Activated naive CD4-positive, alpha-beta T cell treated with anti-CD3 and anti-CD28 coated beads, Interleukin-2, amount 50 U/mL, for 72 hours (primary cell): ENCODE measurements at places on chromosomes 1 and 21.

- DNase-seq, result no peak
Observed at GRCh38 chr21:27026501-27026900, 59.6 kb upstream of the ADAMTS5 start.

GRCh38 chr1:1161683-1162079 lies 12.0 kb upstream of the TTLL10 start:
- no peak for DNase-seq

DNA sequence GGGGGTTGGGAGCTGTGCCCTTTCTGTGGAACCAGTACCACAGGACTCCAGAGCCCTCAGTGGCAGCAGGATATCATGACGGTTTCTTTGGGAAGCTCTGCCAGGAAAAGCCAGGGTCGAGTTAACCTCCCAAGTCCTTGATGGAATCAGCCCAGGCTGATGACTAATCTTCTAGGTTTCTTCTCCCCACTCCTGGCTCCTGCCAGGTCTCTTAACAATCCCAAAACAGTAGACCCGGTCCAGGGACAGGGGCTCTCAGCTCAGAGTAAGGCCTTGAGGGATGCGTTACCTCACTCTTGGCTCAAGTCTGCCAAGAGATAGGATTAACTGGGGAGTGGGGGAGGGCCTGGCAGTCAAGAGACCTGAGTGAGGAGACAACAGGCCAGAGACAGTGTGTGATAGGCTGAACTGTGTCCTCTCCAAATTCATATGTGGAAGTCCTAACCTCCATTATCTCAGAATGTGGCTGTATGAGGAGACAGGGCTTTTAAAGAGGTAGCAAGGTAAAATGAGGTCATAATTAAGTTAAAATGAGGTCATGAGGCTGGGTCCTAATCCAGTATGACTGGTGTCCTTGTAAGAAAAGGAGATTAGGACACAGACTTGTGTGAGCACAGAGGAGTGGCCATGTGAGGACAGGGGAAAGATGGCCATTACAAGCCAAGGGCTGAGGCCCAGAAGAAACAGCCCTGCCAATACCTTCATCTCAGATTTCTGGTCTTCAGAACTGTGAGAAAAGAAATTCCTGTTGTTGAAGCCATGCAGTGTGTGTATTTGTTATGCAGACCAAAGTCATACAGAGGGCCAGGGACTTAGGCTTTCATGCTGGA lies 95.0 kb downstream of the BEND5 start:
- no peak for DNase-seq

- DNase-seq, result no peak
Observed at GRCh38 chr1:206945779-206946178, 487 bp downstream of the PIGR start.

DNA sequence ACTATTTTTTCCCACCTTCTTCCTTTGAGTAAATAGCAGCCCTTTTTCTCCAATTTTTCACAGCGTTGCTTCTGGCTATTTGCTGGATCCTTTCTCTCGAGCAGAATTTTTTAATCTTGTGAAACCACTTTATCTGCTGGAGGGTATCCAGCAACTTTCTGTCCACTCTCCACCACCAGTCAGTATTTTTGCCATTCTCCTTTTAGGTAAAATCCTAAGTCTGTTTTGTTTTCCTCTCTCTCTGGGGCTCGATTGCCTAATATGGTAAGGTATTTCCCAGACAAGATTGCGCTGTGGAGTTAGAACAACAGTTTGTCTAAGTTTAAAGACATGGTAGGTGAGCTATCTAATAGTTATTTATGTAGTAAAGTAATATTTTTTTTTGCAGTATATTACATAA lies 156.9 kb downstream of the PPP1R12B start:
- DNase-seq, result no peak
